ENCODE measurements at places on chromosomes 5 and 9.

DNA sequence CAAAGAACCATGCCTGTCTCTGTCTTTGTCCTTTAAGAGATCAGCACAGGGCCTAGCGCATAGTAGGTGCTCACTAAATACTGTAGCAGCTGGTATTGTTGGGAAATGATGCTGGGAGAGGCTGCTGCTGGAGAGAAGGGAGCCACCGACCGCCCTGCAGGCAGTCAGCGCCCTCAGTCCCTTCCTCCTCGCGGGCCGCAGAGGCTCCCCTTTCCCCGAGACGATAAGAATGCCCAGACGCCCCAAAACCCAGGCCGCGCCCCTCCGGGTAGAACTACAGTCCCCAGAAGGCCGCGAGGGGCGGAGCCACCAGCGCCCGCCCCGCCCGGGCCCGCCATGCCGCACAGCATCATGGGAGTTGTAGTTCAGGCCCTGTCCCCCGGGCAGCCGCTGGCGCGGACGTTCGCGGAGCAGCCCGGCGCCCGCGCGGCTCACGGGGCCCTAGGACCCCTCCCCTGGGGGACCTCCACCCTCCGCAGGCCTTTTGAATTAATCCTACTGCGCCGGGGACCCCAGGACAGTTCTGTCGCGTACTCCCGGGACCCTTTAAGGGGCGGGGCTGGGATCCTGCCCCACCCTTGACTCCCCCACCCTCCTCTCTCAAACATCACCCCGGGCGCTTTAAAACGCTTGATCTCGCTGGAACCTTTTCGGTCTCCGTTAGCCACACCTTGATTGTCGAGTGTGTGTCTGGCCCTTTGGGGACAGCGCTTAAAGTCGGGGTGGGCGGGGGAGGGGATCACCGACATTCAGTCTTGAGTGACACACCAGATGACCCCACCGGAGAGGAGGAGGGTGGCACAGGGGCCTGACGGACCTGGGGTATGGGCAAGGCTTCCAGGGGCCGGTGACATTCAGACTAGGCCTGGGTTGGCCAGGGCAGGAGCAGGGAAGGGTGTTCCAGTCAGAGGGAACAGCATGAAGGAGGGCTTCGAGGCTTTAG, 24.8 kb upstream of the IER5L start:
- peak; percentile 97 for DNase-seq

GRCh38 chr9:90000925-90001324, 396.1 kb downstream of the GADD45G start:
- no peak for DNase-seq

GRCh38 chr5:180673371-180674089, 24.1 kb upstream of the FLT4 start:
- DNase-seq: no peak

DNA sequence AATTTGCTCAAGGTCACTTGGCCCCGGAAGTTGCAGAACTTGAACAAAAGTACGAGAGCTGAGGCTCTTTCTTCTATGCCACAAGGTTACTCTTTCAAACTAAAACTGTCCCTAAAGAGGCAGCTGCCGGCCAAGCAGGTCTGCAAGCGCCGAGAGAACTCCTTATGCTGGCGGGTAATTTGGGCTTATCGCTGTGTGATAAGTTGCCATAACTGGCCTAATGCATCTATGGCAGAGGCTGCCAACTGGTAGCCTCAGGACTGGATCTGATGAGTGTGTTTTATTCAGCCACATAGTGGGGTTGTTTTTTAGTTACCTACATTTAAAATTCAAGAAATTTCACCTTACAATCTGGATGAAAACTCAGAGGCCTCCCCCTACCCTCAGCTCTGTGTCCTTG, 68.1 kb upstream of the SPOCK1 start:
- no peak for DNase-seq

- no peak for DNase-seq
Measured at GRCh38 chr5:179295778-179296149, 49.5 kb downstream of the ADAMTS2 start.

DNA sequence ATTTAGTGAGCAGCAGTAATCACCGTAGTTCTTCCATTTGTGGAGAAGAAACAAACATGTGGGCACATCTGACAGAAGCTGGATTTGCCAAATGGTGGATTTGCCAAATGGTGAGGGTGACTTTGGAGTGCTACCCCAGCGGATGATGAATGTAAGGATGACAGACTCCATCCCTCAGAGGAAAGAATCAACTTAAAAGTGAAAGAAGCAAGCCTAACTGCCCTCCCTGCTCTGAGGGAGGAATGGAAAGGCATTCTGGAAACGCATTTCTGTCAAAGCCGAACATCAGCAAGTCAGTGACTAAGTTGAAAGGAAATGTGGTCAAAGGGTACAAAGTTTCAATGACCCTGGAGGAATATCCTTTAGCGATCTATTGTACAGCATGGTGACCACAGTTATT, 143.5 kb downstream of the GPBP1 start:
- no peak for DNase-seq

DNA sequence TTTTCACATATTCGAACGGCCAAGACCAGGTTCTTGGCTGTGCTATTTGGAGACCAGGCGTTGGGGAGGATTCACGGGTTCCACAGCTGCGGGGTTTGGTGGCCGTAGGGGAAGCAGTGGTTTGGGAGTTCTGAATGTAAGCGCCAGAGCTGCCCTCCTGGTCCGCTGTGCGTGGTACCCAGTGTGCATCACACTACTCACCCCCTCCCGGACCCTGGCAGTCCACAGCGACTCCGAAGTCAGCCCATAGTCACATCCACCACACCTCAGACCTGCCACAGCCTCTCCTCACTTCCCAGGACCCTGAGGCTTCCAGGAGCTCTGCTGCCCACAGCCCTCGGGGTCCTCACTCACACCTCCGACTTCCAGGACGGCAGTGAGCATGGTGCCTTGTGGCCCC, 26.8 kb downstream of the AMBP start:
- no peak for DNase-seq

DNA sequence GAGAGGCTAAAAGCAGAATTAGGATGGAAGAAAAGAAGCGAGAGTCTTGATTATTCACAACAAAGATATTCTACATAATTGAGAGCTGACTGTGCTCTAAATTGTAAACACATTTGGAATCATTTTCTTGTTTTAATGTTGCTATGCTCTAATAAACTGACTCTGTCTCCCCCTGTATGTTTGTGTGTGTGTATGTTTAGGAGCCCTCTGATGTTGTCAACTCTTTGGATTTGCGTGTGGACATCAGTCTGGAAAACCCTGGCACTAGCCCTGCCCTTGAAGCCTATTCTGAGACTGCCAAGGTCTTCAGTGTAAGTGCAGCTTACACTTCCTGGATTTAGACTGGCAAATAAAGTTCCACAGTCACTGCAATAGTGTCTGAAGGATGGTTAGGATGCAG, 37.8 kb downstream of the MOCS2 start:
- DNase-seq: no peak

GRCh38 chr9:128293091-128293490, 17.0 kb downstream of the SWI5 start:
- DNase-seq: no peak

GRCh38 chr5:66436721-66437120, 159.5 kb upstream of the MAST4 start:
- no peak for DNase-seq

GRCh38 chr9:75499812-75500211, 390.7 kb upstream of the PCSK5 start:
- DNase-seq: no peak

- no peak for DNase-seq
Measured at GRCh38 chr5:129905473-129906176, 1.4 kb downstream of the CHSY3 start.

- no peak for DNase-seq
Measured at GRCh38 chr5:94469894-94470329, 148.5 kb downstream of the KIAA0825 start.

DNA sequence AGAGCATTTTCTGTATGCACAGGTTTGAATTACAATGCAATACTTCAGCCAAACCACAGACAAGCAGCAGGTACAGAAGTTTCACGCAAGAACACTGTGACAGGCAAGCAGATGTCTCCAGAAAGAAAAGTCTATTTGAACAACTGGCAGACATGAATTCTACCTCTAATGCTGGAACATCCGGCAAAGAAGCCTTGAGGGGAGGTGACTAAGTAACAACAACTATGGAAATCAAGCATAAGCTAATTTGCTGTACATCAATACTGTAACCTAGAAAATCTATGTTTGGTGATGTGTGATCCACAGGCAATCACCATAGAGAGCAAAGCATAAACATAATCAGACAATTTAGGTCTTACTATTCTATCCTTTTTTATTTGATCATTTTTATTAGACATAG, 65.5 kb downstream of the PLK2 start:
- DNase-seq: no peak

DNA sequence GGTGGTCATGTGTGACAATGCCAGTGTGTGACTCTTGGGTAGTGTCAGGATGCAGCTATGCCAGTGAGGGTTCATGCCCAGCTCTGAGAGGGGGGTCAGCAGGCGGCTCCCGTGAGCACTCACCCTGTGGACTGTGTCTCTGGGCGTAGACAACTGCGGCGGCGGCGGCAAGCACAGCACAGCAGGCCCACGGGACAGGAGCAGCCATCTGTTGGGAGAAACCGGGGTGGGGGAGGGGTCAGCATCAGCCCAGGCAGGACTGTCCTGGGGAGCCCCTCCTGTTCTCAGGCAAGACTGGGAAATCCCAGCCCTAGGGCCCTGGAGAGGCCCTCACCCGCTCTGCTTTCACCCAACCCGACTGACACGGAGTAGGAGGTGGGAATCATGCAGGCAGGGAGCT, 20.8 kb downstream of the CNTFR start:
- no peak for DNase-seq

DNA sequence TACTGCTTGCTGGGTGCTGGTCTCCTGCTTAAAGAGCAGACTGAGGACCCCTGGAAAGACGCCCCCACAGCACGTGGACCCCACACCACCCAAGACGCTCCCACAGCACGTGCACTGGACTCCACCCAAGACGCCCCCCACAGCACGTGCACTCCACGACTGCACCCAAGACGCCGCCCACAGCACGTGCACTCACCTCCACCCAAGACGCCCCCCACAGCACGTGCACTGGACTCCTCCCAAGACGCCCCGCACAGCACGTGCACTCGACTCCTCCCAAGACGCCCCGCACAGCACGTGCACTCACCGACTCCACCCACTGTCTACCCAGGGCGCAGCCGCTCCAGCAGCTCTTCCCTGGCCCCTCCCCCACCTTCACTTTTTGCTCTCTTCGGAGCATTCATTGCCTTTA, 50.5 kb downstream of the EHMT1 start:
- DNase-seq: no peak

DNA sequence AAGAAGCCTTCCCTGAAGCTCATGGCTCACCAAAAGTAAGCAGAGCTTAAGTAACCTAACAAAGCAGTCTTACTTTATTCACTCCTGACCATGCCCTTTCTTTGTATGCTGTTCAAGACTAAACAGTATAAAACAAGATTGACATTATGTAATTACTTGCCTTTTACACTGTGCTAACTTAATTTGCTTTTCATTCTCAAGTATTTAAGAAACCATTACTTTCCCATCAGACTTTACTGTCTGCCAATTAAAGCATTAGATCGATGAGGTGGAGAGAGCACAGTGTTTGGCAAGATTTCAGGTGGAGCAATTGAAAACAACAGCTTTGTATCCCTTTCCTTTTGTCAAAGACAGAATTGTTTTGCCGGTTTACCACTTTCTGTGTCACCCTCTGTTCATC, 98.2 kb downstream of the RORB start:
- DNase-seq: no peak

DNA sequence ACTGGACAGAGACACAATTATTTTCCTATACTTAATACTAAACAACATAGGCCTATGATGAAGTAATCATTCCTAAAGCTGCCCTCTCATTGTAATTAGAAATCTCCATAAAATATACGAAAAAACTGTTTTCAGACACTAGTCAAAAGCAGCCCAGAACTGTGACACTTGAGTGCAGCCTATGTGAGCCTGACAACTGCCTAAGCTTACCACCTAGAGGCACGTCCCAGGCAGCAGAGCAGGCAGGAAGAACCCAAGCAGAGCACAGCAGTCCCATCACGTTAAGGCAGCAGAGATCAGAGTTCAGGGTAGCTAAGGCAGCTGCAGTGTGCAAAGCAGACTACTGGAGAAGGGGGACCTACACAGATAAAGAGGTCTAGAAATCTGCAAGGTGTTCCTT, 46.4 kb downstream of the GOLPH3 start:
- no peak for DNase-seq

DNA sequence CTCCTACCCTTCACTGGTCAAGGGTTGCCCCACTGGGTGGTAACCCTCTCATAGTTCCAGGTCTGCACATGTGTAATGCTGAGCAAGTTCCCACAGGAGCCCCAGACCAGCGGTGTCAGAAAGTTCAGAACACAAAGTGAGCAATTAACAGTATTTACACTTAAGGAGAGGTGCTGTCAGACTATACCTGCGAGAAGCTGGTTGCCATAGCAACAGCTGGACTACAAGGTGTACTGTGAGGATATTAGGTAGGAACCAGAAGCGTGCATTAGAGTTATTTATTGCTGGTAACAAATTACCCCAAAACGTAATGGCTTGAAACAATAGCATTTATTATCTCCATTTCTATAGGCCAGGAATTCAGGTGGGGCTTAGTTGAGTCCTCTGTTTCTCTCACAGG, 317.0 kb upstream of the RPS23 start:
- no peak for DNase-seq

DNA sequence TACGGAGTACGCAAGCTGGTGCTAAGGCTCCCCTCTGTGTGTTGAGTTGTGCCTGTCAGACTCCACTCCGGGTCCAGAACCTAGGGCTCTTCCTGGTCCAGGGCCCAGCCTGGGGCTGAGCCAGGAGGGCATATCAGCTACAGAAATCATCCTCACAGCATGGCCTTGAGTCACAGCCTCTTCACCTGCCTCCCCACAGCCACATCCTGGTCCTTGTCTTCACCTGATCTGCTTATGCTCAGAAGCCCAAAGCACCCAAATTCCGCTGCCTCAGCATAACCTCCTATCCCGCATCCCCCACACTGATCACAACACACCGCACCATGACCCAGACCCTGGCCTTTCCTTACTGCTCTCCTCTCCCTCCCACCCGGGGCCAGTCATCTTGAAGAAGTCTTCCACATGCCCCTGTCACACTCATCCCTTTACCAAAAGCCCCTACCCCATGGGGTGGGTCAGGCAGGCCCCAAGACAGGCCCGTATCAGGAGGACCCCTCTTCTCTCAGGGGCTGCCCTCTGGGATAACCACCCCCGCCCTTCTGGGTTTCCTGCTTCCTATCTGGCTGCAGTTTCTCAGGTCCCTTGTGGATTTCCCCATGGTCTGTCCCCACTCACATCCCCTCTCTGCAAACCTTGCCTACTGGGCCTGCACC, 1.3 kb upstream of the IL3 start:
- peak; percentile 28 for DNase-seq

DNA sequence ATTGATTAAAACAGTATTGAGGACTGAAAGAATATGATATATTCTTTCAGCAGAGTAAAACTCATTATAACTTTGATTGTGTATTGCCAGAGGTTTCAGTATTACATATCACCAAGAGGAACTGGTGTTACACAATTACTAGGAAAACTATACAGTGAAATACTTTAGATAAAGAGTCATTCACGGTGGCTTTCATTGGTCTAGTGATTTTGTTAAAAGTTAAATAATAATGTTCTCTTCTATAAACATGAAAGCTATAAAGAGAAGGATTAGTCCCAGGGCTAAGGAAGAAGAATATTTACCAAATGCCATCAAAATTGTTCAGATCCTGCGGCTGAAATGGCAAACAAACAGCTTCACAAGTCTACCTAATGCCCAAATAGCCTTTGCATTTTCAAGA, 306.2 kb downstream of the SEMA5A start:
- no peak for DNase-seq

- DNase-seq: no peak
Measured at GRCh38 chr9:127116088-127116726, 6.2 kb downstream of the ANGPTL2 start.

GRCh38 chr9:122777052-122777451, 11.7 kb upstream of the OR5C1 start:
- no peak for DNase-seq

Measured in activated T-cell treated with anti-CD3 and anti-CD28 coated beads, Interleukin-2, amount 50 U/mL, for 1 hour (primary cell).